ENCODE measurements at places on chromosomes 5 and 9.

- DNase-seq = no peak
These were observed 149.3 kb upstream of the POU5F2 start for GRCh38 chr5:93890657-93891056.

DNA sequence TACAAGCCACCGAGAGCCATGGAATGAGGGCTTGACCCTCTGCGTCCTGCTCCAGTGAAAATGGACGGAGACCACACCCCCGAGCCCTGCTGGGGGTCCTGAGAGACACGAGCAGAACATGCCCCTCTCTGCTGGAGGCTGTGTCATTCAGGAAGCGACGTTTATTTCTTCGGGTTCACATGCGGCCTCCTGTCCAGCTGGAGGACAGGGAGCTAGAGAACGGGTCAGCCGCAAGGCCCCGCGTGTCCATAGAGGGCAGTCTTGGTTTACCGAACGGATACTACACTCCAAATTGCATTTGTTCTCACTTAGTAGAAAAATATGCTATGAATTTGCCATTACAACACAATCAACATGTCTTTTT, 36.1 kb downstream of the MRPL36 start:
- DNase-seq = no peak

- no peak for DNase-seq
These were observed 115.8 kb upstream of the RPS23 start for GRCh38 chr5:82393951-82394350.

DNA sequence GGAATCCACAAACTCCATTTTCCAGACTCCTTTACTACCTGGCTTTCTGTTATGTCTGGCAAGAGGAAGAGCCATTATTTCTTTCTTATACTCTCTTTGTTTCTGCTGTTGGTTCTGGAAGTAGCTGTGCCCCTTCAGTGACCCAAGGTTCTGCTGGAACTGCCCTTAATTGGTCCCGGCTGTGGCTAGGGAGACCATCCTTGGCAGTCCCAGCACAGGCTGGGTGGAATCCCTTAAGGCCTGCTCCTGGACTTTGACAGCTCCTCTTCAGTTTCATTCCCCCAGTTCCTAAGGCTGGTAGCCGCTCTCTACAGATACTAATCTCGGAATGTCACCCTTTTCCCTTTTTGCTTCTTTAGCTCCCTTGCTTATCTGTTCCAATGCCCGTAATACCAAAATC, 81.9 kb upstream of the GLIS3 start:
- no peak for DNase-seq

GRCh38 chr5:78361631-78361993, 1.2 kb downstream of the SCAMP1 start:
- no peak for DNase-seq

- DNase-seq = no peak
These were observed 281.0 kb downstream of the HINT1 start for GRCh38 chr5:130884023-130884422.
